Activated T-cell treated with anti-CD3 and anti-CD28 coated beads, Interleukin-2, amount 50 U/mL, for 24 hours (primary cell): ENCODE measurements at places on chromosomes 16 and 17.

GRCh38 chr16:73504591-73505575, 457.0 kb upstream of the ZFHX3 start:
- no peak for DNase-seq

- no peak for DNase-seq
Observed at GRCh38 chr16:67897231-67897630, 4.2 kb downstream of the PSKH1 start.

DNA sequence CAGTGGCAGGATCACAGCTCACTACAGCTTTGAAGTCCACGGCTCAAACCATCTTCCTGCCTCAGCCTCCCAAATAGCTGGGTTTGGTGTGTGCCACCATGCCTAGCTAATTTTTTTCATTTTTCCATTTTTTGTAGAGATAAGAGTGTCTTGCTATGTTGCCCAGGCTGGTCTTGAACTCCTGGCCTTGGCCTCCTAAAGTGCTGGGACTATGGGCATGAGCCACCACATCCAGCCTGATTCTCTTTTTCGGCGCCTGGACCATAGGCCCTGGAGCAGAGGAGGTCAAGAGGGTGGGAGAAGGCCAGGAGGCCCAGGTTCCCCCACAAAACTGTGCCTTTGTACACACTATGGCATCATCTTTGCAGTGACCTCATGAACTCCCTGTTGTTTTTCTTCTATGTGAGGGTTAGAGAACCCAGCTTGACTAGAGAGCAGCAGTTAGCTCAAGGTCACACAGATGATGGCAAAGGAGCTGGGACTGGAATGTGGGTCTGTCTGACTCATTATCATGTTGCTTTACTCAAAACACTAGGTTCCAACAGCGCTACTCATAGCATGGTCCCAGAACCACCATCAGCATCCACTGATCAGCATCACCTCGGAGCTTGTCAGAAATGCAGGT, 16.3 kb downstream of the SCN4A start:
- no peak for DNase-seq

DNA sequence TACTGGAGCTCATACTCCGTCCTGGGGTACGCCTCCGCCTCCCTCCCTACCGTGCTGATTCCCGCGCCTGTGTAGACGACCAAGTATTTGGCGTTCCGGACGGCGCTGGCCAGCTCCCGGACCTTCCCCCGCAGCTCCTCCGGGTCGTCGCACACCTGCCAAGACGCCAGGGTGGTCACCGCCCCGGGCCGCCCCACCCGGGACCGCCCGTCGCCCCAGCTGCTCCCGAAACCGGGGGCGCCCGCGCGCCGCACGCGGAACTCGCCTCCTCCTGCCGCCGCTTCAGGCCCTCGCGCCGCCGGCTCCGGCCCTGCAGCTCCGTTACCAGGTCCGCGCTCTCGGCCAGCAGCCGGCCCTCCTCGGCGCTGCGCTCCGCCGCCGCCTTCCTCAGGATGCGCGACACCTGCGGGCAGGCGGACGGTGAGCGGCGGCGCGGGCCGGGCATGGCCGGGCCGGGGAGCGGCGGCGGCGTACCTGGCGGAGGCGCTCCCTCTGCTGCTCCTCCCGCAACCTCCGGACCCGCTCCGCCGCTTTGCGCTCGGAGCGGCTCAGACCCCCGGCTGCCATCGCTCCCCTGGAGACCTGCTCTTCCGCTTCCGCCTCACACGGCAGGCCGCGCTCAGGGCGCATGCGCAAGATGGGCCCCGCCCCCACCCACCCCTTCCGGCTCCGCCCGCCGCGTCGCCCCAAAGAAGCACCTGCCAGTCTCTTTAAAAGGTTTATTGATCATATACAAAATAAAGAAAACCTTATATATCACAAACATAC, at the start of gene SIRT7:
SIRT7 (minus strand) TSS at position 612 of the 768 bp plus-strand sequence; CDS start at position 567, 45 bp downstream.
- DNase-seq: peak; percentile 87

DNA sequence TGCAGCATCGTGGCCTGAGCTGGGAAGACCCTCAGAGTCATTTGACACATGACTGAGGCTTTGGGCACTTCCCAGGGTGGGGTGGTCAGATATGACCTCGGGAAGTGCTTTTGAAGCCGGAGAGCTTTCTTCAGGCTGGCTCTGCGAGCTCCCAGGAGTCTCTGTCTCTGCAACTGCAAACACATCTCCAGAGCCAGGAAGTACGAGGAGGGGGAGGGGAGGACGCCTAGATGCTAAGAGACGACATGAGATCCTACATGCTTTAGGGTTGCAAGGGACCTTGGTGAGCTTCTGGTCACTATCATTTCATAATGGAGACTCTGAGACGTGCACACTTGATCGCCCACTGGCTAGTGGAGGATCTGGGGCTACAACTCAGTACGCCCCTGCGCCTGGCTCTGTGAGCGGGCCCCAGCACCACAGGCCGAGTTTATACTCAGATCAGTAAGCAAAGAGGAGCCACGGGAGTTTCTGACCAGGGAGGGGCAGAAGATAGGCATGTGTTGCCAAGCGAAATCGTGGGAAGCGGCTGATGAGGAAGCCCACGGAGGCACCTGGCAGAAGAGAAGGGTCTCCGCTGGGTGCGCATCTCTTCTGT, 527 bp upstream of the MGAT5B start:
- no peak for DNase-seq

DNA sequence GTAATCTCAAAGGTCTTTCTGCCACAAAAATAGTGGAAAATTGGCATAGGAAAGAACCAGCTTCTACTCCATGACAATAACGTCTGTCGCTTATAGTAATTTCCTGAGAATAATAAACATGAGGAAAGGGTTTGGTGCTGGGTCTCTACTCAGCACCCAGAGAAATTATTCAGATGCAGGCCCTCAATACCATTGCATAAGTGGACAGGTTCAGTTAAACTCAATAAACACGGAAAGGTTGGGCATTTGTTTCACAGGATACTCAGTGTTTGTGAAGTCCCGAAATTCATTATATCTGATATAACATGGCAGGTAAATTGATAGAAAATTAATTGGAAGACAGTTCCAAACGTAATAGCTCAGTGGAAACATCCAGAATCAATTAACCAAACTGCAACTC, 254.0 kb downstream of the CNTNAP4 start:
- DNase-seq: no peak

DNA sequence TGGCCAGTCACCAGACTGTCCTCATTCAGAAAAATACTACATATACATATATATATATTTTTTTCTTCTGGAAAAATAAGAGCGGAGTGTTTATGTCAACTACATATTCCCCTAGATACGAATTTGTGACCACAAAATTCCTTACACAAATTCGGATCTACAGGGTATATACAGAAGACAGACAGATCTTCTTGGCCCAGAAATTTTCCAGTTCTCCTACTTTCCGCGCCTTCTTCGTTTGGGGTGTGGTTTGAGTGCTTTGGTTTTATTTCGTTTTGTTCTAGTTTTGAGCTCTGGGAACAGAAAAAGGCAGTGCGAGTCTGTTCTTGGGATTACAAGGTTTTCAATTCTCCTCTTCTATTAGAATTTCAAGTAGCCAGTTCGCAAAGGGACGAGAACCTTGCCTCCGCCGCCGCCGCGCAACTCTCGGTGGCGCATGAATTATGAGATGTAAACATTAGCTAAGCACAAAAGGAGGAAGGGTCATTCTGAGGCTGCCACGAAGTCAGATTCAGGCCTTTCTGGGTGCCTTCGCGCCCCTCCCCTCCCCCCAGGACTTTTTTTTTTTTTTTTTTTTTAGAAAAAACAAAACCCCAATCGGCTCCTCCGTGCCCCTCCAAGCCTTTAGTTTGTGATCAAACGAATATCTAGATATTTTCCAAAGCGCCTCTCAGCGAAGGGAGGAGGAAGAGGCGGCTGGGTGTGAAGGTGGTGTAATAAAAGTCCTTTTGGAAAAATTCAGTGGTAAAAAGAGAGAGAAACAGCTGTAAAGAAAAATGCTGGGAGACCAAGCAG, 1.8 kb upstream of the HOXB4 start:
- DNase-seq: no peak

DNA sequence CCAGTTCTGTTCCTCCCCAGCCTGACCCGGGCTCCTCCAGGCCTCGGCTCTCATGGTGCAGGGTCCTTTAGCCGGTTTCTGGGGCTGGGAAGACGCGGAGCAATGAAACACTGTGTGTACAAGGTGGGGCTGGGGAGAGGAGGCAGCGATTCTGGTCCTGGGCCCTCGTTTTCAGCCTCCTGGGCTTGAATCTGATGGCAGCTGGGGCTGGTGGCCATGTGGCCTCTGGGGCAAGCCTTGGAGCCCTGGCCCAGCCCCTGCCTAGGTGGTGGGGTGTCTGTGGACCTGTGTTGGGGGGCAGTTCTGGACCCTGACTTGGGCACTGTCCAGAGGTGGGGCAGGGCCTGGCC, 4.1 kb downstream of the FOXJ1 start:
- no peak for DNase-seq

DNA sequence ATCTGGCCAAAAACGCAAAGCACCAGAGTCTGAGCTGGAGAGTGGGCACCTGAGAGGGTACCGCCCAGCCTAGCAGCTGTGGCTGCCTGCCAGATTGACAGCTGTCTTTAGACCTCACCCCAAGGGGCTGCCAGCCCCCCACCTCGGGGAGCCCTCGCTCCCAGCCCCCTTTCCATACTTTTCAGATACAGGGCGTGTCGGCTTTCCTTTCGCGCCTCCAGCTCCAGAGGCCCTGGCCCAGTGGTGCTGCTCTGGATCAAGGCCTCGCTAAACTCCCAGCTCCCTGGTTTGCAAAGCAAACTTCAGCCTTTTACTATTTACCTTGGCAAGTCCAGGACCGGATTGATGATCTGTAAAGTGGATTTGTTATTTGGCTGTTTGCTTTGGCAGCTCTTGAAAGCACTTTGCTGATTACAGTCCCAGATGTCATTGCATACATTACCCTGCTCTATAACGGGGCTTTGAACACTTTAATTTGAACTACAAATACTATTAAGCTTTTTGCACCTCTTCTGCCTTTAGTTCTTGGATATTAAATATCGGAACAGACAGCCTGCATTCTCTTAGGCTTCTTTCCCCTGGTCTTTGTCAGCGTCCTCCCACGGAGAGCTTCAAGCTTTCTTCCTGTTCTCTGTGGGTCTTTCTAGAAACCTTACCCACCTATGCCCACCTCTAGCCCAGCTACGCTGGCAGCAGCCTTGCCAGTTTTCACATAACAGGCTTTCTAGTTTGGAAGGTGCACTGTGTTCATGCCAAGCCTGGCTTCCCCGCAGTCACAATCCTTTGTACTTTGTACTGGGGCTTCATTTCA, 63.6 kb upstream of the TBX2 start:
- DNase-seq: no peak

- DNase-seq: no peak
Observed at GRCh38 chr16:84117494-84117843, 727 bp upstream of the MBTPS1 start.

DNA sequence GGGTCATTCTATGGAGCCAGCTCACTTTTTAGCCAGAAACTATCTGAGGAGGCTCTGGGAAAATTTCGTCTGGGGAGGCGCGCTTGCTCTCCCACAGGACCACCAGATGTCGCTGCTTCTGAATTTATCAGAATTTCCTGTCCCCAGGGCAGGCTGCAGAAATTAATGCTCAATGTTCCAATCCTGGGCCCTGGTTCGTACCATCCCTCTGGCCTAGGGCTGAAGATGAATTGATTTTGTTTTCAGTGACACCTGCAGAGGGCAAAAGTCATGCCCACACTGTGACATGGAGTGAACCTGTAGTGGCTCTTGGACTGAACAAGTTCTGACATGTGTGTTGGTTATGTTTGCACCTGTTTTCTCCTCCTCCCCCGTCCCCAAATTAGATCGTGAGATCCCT, 482.6 kb downstream of the NPIPA7 start:
- peak; percentile 65 for DNase-seq

DNA sequence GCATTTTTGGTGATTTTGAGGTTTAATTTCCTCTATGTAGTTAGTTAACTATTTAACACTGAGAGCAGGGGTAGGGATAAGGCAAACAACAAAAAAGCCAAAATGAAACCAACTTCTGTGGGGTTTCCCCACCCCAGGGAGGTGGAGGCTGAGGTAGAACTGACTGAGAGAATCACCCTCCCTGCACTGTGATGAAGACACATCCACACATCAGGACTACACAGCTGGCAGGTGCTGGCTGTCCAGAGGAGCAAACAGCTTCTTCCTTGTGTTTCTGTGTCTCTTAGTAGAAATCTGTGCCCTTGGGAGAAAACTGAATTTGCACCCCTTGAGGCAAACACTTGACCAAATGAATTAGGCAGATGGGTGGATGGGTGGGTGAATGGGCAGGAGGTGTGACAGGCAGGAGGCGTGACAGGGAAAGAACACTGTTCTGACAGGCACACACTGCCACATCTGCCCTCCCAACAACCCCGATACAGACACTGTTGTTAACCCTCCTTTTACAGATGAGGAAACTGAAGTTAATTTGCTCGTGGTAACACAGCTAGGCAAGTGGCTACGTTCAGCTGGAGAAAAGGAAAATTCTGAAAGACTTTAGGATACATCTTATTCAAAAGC, 62.9 kb upstream of the AMZ2 start:
- DNase-seq: peak; percentile 62

DNA sequence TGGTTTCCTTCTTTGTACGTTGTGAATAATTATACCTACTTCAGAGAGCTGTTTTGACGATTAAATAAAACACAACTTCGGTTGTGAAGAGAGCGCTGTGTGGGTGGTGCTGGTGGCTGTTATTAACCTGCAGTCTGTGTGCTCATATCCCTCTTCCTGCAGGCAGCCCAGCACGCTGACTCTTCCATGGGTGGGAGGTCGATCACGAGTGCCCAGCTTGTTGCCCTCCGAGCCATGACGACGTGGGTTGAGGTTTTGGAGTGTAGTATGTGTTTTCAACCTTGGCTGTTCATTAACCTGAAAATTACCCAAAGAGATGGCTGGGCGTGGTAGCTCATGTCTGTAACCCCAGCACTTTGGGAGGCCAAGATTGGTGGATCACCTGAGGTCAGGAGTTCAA, 11.3 kb upstream of the GCSH start:
- DNase-seq: no peak

DNA sequence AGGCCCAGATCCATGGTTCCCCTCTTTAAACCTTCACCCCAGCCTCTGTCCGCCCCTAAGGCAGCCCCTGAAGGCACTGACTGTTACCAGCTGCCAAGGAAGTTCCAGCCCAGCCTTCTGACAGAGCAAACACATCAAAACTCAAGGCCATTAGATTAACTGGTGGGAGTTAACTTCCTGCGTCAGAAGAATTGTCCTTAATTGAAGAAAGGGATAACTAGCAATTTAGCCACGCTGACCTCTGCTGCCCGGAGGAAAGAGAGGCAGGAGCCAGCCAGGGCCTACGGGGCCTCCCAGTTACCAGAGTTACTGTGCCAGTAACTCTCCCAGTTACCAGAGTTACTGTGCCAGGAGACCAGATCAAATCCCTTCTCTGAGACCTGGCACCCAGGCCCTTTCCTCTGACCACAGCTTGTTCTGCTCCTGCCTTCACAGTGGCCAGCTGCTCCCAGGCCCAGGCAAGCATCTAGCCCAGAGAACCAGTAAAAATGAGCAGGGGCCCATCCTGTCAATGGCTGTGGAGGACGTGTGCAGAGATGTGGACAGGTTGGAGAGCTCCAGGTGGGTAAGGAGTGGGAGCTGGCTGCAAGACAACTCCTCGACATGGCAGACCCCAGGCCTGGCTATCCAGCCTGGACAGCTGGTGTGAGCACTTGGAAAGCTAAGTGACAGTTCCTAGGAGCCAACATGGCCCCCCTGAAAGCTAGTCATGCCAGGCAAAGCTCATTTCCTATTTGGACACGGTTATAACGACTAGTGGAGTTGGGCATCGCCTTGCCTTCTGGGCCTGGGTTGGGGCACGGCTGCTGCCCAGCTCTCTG, 2.8 kb upstream of the PITPNM3 start:
- DNase-seq: no peak
